ENCODE measurements at places on chromosomes 3 and 15.
A peak's percentile ranks its signal among the peaks of the same experiment; 100 is the strongest.

DNA sequence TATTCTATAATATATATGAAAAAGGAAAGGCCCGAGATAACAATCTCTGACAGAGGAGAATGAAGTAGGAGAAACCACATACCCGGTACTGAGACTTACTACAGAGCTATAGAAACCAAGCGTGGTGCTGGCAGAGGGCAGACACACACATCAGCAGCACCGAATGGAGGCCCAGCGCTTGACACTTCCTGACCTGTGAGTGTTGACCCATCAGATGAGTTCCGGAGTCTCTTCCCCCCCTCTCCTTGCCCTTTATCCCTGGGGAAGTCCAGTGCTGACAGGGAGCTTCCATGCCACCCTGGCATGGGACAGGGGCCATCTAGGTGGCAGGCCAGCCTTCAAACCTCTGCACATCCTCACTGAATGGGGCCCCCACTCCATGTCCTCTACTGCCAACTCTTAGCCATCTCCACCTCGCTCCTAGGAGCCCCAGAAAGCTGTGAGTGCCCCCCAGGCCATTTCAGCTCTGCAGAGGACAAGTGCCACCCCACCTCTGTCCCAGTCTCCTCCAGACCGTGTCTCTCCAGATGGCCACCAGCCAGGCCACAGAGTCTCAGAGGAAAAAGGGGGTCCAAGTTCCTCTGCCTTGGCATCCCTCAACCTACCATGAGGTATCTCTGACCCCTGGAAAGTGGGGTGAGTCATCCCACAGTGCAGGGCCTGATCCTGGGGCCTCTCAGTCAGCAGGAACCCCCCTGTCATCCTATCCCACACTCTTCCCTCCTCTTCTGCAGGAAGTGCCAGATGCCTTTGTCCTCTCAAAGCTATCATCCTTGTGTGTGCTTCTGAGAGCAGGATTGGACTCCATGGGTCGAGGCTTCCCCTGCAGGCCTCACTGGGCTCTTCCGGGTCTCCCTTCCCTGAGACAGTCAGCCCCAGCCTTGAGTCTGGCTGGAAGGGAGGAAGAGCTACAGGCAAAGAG, 116.5 kb upstream of the ALDH1A3 start:
- DNase-seq = no peak

GRCh38 chr3:72295962-72296450, 511.1 kb upstream of the PROK2 start:
- DNase-seq = no peak

- DNase-seq = no peak
Measured at GRCh38 chr3:29618395-29619282, 337.8 kb downstream of the RBMS3 start.

DNA sequence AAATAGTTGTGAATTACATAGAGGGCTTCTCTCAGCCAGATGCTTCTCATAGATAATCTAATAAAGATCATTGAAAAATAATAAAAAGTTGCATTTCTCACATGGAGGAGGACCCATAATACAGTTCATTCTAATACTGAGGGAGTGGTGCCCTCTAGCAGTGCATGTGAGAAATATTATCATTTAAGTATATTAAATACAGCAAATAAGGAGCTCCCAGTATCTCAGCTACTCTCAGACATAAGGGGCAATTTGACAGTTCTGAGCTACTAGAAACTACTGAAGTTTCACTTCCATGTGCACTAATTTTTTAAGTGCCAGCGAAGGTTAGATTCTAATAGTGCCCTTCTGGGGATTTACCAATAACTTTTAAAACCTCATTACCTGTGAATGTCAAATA, 188.3 kb downstream of the IL5RA start:
- peak; percentile 11 for DNase-seq

DNA sequence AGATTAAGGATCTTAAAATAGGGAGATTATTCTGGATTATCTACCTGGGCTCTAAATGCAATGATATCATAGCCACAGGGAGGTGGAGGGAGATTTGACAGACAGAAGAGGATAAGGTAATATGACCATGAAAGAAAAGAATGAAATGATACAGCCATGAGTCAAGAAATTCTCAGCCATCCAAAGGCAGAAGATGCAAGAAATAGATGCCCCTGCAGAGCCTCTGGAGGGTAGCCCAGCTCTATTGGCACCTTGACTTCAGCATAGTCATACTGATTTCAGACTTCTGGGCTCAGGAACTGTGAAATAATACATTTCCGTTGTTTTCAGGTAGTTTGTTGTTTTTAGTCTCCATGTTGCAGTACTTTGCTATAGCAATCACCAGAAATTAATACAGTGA, 31.9 kb upstream of the FOXB1 start:
- no peak for DNase-seq

DNA sequence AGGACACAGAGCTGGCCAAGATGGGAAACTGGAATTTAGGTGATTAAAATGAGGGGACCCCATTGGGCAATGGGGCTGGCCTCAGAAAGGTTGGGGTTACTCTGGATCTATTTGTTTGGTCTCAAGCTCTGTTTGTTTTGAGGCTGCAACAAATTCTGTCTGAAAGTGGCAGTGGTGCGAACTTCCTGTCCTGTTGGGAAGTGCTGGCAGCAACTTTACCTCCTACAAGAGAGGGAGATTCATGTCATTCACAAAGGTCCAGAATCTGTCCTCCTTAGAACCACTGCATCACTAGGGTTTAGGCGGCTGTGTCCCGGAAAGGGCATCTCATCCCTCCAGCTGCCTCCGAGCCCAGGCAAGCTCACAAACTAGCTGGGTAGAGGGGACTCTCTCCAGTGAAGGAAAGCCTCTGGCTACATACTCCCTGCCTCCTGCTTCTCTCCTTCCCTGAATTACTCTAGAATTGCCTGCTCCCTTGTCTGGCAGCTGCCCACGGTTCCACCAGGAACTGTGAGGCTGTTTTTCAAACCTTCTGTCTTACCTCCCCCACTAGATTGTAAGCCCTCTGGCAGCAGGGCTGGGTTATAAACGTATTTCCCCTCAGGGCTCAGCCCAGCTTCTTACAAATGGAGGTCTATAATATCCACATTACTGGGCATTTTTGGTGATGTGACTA, 23.6 kb downstream of the MEGF11 start:
- no peak for DNase-seq

DNA sequence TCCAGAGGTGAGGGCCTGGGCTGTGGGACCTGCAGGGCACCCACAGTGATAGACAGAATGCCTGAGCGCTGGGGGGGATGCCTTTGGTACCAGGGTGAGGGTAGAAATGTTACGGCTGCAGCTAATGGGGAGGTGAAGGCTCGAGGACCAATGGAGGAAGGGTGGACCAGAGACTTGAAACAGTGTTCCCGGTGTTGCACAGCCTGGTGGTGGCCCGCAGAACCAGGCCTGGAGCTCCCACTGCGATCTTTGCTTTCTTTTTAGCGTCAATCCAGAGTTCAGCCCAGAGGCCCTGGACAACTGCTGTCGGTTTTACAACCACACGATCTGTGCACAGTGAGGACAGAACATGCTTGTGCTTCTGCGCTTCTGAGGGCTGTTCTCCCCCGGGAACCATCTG, 36.8 kb upstream of the PDE8A start:
- DNase-seq = no peak

DNA sequence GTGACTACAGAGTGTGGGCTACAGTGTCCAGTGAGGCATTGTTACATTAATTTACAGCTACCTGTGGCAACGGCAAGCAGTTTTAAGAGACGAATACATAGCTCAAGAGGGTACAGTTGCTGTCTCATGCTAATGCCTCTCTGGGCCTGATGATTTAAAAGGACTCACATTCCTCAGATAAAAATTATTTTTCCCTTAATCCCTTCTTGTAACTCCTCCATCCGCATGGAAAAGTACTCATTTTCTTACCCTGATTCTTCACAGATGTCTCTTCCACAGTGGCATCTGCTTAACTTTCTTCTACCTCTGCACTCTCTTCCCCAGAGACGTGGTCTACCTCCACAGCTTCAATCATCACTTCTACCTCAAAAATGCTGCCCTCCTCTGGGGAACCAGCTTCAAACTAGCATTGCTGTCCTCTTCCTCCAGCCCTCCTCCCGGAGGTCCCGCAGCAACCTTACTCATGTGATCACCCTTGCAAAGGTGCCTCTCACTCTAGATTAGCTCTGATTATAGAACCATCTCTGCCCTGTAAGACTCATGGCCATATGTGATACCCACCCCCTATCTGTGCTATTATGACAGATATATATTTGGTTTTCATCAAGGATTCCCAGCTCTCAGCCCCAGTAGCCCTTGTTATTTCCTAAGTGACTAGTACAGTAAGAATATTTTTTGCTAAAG, 21.4 kb upstream of the ABHD17C start:
- DNase-seq = no peak
